Right renal pelvis (tissue), 4 donors: ENCODE measurements at places on chromosomes 1 and 21. TPM values are rescaled to one million over a fixed set of nuclear protein-coding genes. Genes with fewer than 3 reads are reported as not detected.

The NCF2 gene
- polyA plus RNA-seq: 3.0 TPM

The RFX5 gene
- polyA plus RNA-seq: 43.4 TPM

The S1PR1 gene
- 22.6 TPM for polyA plus RNA-seq

The MXRA8 gene
- polyA plus RNA-seq: 178 TPM

The ZNF644 gene
- polyA plus RNA-seq: 74.8 TPM

The CSF3R gene
- 2.7 TPM for polyA plus RNA-seq

DNA sequence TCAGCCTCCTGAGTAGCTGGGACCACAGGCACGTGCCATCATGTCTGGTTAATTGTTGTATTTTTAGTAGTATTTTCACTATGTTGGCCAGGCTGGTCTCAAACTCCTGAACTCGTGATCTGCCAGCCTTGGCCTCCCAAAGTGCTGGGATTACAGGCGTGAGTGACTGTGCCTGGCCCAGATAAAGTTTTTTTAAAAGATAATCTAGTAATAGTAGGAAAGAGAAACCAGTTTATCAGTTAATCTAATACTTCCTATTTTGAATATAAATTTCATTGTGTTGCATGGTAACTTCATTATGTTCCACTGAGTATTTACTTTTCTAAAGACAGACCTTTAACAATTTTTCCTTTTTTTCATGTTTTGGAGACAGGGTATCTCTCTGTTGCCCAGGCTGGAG lies 10.0 kb downstream of the RABGAP1L start:
- DNase-seq: no peak

DNA sequence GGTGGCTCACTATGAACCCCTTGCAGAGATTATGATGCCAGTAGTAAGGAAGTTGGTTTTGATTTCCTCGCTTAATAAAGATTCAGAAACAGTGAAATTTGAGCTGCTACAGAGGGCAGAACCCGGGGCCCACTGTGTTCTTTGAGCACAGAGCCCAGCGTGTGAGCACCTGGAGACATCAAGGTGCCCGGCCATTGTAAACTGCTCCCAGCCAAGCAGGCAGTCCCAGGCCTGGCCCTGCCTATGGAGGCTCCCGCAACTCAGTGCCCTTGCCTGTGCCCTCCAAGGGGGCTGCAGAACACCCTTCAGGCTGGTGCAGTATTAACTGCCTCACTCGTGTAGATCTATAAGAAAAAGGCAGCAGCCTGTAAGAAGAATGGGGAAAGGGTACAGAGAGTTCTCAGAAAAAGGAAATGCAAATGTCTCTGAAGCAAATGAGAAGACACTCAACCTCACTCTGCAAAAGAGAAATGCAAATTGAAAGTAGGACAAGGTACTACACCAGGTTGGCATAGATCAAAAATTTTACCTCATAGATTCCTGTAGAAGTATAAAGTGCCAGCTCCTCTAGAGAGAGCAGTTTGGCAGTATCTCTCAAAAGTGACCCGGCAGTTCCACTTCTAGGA lies 323.7 kb downstream of the HHAT start:
- no peak for DNase-seq

DNA sequence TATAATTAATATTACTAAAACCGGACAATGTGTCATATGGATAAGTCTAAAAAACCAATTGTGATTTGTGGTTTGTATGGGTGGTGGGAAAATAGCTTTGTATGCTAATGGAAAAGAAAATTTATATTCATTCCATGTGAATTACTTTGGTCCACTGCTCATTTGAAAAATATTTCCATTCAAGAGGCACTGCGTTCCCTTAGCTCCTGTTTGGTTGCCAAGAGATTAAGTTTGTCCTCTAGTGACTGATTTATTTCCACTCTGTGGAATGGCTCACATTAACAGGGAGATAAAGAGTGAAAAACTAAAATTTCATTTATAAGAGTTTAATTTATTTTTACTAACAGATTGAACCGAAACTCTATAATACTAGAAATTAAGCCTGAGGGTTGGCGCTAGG lies 744.1 kb upstream of the CHRM3 start:
- DNase-seq: no peak

DNA sequence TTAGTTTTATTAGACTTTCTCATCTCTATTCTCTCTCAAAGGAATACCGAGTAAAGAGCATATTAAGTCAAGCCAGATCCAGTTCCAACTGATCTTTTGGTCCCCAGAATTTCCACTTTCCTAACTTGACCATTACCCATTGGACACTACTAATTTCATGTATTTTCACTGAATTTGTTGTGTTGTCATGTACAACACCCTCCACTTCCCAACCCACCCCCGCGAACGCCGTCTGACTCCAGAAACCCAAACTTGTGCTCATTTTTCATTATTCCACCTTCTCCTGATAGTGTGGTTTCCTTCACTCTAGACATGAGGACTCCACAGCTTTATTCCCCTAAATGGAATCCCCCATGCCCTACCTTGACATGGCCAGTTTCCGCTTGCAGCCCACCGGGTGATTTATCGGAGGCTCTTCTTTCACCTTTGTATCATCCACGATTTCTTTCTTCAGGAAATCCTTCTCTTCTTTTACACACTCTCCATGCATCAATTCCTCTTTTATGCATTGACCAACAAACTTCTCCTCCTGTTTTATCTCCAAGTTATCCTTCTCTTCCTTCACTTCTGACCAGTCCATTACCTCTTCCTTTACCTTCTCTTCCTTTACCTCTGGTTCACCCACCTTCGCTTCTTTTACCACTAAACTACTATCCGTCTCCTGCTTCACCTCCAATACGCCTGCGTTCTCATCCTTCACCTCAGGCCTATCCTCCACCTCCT lies 805 bp downstream of the ZNHIT6 start:
- no peak for DNase-seq

DNA sequence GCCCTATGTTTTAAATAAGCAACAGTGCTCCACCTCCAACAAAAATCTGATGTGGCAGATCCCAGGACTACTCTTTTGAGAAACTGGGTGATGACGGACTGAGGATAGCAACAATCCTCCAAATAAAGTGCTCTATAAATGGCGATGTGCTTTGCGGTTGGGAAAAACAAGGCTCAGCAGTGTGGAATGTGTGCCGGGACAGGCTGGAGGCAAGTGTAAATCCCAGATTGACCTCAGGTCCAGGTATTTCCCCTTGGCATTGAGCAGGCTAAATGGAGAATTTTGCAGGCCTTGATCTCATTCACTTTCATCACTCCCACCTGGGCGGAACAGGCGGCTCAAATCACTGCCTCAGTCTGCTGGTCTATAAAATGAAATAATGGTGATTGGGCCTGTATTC lies 35.1 kb downstream of the LRRC42 start:
- DNase-seq: no peak

- no peak for DNase-seq
Measured at GRCh38 chr1:61186753-61187152, 104.4 kb downstream of the NFIA start.

GRCh38 chr1:96520579-96520947 lies 201.0 kb upstream of the PTBP2 start:
- DNase-seq: peak; percentile 47

- DNase-seq: no peak
Measured at GRCh38 chr1:25476186-25477097, 45.7 kb downstream of the MACO1 start.

GRCh38 chr1:181763736-181764135 lies 280.4 kb downstream of the CACNA1E start:
- DNase-seq: no peak

DNA sequence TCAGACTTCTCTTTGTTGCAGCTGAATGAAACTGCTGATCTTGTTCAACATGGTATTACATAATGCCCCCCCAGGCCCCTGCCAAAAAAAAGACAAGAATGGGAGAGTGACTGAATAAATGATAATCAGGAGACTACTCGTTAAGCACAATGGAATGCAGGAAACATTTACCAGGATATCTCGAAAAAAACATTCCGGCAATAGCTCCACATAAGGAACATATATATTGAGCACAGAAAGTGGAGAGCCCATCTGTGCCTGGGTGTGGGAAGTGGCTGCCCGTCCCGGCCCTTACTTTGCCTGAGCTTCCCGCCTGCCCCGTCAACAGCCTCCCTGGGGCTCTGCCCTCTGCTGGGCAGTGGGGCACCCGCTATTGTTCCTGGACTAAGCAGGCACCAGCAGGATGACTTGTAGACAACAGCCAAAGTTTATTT lies 13.3 kb downstream of the TRIM11 start:
- no peak for DNase-seq

DNA sequence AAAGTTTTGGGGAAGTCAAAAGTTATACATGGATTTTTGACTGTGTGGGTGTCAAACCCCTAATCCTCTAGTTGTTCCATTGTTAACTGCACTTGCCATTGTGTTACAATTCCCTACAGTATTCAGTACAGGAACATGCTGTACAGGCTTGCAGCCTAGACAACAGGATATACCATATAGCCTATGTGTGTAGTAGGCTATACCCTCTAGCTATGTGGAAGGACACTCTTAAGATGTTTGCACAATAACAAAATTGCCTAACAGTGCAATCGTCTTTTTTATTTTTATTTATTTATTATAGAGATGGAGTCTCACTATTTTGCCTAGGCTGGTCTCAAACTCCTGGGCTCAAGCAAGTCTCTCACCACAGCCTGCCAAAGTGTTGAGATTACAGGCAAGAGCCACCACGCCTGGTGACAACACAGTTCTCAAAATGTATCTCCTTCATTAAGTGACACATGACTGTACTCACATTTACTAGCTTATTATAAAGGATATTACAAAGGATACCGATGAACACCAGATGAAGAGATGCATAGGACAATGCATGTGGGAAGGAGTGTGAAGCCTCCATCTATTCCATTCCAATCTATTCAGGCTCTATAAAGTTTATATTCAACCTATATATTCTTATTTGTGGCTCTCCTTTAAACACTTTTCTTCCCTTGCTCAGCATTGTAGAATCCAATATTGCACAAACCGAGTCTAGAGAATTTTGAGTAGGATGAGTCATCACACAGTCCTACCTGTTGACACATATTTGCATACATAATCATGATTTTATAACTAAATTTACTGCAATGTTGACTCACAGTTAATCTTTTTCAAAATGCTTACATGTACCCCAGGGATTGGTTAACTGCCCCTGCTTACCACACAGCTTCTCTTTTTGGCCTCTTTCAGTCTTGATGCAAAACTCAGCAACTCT lies 28.4 kb upstream of the CEP350 start:
- DNase-seq: no peak

DNA sequence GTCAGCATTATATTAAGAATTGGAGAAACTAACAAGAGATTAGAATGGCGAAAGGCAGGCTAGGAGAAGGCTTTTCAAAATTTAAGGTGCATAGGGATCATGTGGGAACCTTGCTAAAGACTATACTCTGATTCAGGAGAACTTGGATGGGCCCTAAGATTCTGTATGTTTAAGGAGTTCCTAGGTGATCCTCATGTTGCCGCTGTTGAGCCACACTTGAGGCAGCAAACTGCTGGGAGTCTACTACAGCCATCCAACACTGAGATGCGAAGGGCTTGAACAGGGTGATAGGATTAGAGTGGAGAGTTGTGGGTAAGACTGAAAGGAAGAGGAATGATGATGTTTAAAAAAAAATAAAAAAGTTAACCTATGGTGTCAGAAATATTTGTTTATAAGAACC lies 1013.2 kb downstream of the MRPL39 start:
- no peak for DNase-seq

GRCh38 chr21:15241997-15242736 lies 177.4 kb upstream of the NRIP1 start:
- no peak for DNase-seq

DNA sequence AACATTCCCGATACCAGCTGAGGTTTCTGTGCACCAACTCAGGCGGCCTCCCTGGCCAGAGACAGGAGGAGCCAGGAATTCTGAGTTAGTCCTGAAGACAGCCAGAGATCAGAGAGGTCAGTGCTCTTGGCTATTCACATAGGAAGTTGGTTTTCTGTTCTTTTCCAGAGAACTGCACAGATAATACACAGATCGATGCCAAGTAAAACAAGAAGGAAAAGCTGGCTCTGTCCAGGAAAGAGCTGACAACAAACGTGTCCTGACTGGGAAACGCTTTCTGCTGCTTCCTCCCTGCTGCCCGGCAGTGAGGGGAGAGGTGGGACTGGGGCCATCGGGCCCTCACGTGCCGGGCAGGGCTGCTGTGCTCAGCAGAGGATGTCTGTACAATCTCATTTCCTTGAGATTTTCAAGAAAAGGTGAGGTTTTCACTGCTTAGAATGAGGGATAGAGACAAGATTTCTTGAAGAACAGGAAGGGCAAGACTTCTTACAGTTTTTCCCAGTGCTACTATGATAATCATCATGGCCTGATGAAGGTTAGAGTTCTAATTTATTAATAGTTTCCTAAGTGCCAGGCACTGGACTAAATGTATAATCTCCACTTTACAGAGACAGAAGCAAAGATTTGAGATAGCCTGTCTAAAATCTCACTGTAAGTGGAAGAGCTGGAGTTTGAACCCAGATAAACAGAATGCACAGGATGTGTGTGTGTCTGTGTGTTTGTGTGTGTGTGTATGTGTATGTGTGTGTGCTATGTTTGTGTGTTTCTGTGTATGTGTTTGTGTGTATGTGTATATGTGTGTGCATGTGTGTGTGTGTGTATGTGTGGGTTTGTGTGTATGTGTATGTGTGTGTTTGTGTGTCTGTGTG lies 211.0 kb upstream of the RAB4A start:
- DNase-seq: peak; percentile 25

DNA sequence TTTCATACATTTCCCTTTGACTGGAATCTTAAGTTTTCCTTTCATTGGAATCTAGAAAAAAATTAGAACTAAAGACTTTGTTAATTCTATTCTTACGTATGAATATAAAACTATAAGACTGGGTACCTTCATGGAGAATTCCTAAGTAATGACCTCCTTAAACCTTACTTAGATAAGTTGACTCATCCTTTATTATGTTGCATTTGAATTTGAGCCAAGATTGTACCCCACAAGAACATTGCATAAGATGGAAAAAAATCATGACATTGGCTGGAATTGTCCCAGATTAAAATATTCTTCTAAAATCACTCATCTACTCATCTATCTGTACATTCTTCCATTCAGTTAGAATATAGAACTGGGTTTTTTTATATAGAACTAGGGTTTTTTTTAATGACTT lies 137.4 kb downstream of the C1orf21 start:
- DNase-seq: no peak

DNA sequence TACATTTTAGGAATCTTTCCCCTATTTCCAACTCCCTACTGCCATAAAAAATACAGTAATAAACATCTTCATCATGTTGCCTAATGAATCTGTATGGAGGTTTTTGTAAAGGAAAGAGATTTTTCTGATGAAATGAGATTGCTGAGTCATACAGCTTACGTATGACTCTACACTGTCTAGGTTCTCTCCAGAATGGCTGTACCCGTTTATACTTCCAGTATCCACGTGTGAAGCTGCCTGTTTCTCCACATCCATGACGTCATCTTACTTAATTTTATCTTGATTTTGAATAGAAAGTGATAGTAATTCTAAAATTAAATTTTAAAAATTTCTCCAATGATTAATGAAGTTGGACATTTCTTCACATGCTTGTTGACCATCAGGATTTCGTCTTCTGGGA lies 103.7 kb downstream of the COQ8A start:
- DNase-seq: no peak

GRCh38 chr1:9842073-9842711 lies 18.4 kb upstream of the CLSTN1 start:
- DNase-seq: no peak

- DNase-seq: no peak
Measured at GRCh38 chr1:36365381-36365780, 20.3 kb downstream of the STK40 start.

GRCh38 chr1:44266400-44267344 lies 53.4 kb downstream of the DMAP1 start:
- no peak for DNase-seq

GRCh38 chr1:152458384-152459185 lies 44.5 kb upstream of the CRNN start:
- DNase-seq: peak; percentile 56
